NCI-H2171 (cell line): ENCODE measurements at places on chromosomes 1 and 21.

GRCh38 chr1:171794085-171794484 is 12.6 kb downstream of the METTL13 start:
- no peak for DNase-seq

- no peak for DNase-seq
These were observed 11.0 kb downstream of the DLGAP3 start for GRCh38 chr1:34918386-34918976.

- DNase-seq: peak; percentile 51
These were observed 51.4 kb downstream of the LEPR start for GRCh38 chr1:65471861-65472332.

DNA sequence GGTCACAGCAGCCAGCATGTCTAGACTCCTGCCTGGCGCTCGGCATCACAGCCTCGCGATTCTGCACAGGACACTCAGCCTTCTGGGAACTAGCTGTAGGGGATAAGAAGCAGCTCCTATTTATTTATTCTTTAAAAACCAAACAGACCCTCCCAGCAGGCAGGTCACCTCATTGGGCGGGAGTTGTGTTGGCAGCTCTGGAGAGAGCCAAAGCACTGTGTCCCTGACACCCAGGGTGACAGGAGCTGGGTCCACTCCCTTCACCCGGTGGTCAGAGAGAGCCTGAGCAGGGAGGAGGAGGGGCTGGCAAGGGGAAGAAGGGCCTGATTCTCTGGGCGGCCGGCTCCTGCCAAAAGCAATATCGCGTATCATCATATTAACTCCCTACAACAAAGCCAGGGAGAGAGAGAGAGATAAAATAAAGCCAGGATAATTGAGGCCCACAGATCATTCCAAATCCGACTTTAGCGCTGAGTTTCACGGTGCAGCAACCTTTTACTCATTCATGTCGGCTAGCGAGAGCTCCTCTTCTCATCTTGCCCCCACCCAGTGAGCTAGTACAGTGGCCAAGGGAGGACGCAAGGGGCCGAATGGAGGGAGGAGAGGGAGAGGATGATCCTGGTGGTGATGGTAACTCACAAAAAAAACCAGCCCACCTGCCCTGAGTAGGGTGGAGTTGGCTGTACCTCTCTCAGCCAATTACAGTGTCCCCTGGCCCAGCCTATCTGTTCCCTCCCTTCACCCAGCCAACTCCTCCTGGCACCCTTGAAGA is 79.8 kb upstream of the IFFO2 start:
- no peak for DNase-seq

- DNase-seq: no peak
These were observed 89.1 kb downstream of the RWDD3 start for GRCh38 chr1:95323123-95323522.

- no peak for DNase-seq
These were observed 49.9 kb upstream of the GUCA2A start for GRCh38 chr1:42214447-42214871.

DNA sequence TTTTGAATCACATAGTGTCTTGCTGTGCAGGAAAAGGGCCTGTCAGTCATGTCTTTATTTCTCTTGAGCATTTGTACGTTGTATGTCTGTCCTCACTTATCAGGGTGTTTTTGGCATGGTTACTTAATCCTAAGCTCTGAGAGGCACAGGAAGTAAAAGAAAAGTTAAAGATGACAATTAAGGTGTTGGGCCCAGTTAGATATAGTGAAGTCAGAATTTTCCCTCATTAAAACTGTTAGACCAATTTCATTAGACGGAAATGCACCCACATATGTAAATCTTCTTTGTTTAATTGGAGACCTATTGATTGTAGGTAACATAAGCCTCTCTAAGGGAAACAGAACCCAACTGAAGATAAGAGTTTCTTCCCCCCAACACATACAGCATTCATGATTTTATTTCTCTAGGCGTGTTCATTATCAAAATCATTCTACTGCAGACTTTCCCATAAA is 21.9 kb downstream of the NFIA start:
- no peak for DNase-seq

- DNase-seq: no peak
These were observed 129.8 kb upstream of the PALMD start for GRCh38 chr1:99516141-99516540.

- no peak for DNase-seq
These were observed 23.3 kb upstream of the HRNR start for GRCh38 chr1:152247316-152247715.

DNA sequence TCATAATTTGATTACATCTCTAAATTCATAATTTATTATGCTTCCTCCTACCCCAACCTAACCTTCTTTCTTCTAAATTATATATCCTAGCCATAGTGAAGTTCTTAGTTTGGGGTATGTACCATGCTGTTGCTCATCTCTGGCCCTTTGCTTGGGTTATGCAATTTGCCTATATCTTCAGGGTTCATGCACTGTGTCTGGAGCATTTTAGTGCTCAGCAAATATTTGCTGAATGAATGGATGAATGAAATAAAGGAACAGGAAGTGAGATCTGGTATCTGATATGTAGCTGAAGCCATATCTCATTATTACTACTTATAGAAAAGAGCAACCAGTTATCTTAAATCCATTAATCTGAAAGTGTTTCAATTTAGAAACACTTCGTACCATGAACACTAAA is 137.6 kb downstream of the GPATCH2 start:
- no peak for DNase-seq
